ENCODE measurements at places on chromosomes 13 and 19. TPM values are rescaled to one million over a fixed set of nuclear protein-coding genes. Genes with fewer than 3 reads are reported as not detected.

The KLK8 gene
- total RNA-seq, result 12.0 TPM

The ZNF471 gene
- not detected for total RNA-seq

The SGCG gene
- total RNA-seq, result 15.1 TPM

The ZNF540 gene
- total RNA-seq, result 1.1 TPM

The SMIM17 gene
- total RNA-seq, result 1.1 TPM

The MYO1F gene
- total RNA-seq, result 0.14 TPM

- DNase-seq, result no peak
Observed at GRCh38 chr13:45702088-45702487, at the start of gene CBY2. CBY2 (plus strand) TSS chr13:45702320; CDS start chr13:45702391, 71 bp downstream.

GRCh38 chr13:99269627-99270241, 11.6 kb upstream of the GPR18 start:
- DNase-seq, result no peak

- peak; percentile 90 for DNase-seq
Observed at GRCh38 chr19:17539238-17540117, 16.0 kb upstream of the COLGALT1 start.

GRCh38 chr19:43438291-43439031, 23.8 kb downstream of the TEX101 start:
- no peak for DNase-seq

DNA sequence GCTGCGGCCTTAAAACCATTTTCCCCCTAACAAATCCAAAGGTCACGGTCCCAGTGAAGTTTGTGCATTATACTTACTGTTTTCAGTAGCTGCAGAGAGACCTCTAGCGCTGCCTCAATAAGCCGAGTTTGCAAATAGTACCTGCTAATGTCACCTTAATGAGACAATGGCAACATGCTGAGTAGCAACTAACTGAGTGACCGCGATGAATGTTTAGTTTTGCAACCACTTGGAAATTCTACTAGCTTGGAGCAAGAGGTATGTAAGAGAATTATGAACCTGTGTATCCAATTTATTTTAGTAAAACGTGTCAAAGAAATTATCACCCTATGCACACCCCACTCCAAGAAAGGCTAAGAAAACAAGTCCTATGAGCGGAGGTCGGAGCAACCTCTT, 1.2 kb downstream of the KPNA3 start:
- no peak for DNase-seq

GRCh38 chr13:94232161-94232950, 247.1 kb downstream of the DCT start:
- no peak for DNase-seq

GRCh38 chr19:49887037-49887664, 9.5 kb downstream of the IL4I1 start:
- no peak for DNase-seq

DNA sequence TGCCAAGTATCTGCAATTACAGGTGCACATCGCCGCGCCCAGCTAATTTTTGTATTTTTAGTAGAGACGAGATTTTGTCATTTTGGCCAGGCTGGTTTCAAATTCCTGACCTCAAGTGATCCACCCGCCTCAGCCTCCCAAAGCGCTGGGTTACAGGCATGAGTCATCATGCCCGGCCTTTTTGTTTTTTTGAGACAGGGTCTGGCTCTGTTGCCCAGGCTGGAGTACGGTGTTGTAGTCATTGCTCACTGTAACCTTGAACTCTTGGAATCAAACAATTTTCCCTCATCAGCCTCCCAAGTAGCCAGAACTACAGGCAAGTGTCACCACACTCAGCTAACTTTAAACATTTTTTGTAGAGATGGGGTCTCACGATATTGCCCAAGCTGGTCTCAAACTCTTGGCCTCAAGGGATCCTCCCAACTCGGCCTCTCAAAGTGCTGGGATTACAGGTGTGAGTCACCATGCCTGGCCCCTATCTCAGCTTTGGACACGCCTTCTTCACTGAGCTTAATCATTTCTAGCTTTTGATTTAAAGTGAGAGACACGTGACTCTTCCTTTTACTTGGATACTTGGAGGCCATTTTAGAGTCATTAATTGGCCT, 4.0 kb upstream of the IRGC start:
- DNase-seq, result no peak

DNA sequence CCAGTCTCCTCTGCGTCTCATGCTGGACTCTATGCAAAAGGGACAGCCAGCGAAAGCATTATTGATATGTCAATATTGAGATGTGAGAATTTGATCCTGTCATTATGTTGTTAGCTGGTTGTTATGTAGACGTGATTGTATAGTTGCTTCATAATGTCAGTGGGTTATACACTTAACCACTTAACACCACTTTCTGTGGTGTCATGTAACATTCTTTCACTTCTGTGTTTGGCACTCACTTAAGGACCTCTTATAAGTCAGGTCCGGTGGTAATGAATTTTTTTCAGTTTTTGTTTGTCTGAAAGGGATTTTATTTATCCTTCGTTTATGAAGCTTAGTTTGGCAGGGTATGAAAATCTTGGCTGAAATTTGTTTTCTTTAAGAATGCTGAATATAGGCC, 7.1 kb upstream of the SIGLEC7 start:
- no peak for DNase-seq

- no peak for DNase-seq
Observed at GRCh38 chr19:30109565-30109964, 167.5 kb downstream of the URI1 start.

DNA sequence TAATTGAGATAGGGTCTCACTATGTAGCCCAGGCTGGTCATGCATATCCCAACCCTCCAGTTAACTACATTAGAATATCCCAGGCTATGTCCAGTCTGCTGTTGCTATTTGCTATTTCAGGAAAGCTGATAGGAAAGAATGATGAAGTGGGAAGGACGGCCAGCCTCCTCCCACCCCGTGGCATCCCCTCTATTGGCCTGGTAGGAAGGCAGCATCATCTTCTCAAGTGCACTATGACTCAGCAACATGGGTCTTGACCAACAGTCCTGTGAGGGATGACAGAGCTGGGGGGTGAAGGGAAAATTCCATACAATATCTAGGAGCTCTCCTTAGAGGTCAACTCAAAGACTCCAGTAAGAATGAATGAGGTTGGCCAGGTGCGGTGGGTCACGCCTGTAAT, 48.0 kb upstream of the ABCC4 start:
- no peak for DNase-seq

DNA sequence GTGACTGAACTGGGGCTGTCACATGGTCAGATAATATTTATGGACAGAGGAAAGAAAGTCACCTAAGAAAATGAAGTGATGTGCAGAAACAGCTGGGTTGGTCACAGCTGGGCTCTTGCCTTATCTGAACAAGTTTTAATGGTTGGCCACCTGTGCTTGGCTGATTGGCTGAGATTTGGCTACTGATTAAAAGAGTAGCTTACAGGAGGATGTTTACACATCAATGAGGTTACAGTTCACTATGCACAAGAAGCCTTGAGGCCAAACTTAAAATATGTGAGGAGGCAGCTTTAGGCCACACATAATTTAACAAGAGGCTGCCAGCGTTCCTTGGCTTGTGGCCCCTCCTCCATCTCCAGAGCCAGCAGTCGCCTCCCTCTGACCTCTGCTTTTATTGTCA, 99.2 kb upstream of the C1QTNF9B start:
- DNase-seq, result no peak

DNA sequence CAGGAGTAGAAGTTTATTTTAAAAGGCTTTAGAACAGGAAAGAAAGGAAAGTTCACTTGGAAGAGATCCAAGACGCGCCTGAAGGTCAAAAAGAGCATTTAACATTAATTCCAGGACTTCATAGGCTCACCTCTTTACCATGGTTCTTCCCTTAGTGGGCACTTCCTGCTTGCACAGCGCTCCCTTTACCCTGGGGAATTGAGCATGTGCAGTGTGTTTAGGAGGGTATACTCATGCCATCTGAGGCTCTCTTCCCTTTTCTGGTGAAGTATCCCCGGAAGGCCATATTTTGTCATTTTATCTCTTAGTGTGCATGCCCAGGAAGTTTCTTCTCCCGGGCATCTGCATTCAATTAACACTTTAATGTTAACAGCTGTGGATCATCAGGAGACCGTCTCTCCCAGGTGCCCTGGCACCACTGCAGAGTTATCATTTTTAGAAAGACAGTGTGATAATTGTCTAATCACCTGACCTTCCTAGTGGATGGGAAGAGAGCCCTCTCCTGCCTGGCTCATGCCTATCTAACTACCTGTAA, 66.1 kb upstream of the ABCC4 start:
- no peak for DNase-seq

- DNase-seq, result no peak
Observed at GRCh38 chr19:14393329-14393728, 12.1 kb downstream of the ADGRE5 start.

- DNase-seq, result no peak
Observed at GRCh38 chr13:79404985-79405384, 1.1 kb downstream of the RBM26 start.
